ENCODE measurements at places on chromosomes 5 and 9.

- no peak for DNase-seq
These were observed 435 bp downstream of the OR1J4 start for GRCh38 chr9:122519376-122519775.

DNA sequence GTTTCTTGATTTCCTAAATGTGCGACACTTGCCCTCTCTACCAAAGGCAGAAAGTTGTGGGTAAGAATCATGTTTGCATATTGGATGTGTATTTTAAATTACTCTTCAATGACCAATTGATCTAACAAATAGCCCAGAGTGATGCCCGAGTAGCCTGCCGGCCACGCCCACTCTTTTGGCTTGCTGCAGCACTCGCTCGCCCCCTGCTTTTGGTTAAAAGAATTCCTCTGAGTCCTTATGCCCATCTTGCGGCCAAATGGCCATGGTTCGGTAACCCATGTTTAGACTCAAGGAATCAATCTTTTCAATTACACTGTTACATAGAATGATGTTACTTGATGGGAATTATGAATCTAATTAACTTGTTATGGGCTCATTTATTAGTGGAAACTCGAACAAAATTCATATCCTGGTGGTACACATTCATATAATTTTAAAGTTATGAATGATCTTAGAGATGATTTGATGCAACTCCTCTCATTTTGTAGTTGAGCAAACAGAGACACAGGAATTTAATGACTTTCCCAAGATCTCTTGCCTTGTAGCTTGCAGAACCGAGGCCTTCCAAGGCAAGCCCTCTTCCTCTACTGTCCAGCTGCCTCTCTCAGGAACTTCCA is 36.5 kb downstream of the PPIC start:
- peak; percentile 10 for DNase-seq

DNA sequence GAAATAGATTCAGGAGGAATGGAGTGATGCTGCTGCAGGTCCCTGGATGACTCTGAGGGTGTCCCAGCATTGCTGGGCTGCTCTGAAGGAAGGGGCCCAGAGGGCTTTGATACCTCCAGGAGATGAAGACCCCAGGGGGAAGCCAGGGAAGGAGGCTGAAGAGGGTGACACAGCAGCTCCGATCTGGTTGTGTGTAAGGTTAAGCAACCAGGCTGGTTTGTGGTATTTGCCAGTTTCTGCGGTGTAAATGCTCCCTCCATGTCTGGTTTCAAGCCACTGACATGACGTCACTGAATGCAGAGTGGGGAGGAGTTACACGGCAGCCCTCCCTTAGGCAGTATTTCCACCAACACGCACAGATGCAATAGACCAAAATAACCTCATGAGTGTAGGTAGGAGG is 40.0 kb upstream of the ORM1 start:
- no peak for DNase-seq

GRCh38 chr5:180021900-180022299 is 49.7 kb downstream of the RNF130 start:
- no peak for DNase-seq

GRCh38 chr9:123689701-123690428 is 240.1 kb downstream of the DENND1A start:
- DNase-seq = no peak

- DNase-seq = no peak
These were observed 35.9 kb downstream of the ADAMTS2 start for GRCh38 chr5:179309383-179309670.

DNA sequence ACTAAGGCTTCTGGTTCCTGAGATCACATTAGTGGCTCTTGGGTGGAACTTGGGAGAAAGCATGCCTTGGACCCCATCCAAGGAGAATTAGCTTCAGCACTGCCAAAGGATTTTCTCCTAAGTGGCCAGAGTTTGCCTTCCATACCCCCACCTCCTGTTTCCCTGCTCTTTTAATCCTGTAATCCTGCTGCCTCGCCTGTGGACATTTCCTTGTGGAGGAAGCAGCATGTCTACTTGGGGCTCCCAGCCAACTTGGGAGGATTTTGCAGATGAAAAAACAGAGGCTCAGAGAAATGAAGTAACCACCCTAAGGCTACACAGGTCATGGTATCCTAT is 1.6 kb downstream of the ARSI start:
- DNase-seq = peak; percentile 97

- peak; percentile 9 for DNase-seq
These were observed 726.0 kb downstream of the DNAH5 start for GRCh38 chr5:13218518-13218917.

DNA sequence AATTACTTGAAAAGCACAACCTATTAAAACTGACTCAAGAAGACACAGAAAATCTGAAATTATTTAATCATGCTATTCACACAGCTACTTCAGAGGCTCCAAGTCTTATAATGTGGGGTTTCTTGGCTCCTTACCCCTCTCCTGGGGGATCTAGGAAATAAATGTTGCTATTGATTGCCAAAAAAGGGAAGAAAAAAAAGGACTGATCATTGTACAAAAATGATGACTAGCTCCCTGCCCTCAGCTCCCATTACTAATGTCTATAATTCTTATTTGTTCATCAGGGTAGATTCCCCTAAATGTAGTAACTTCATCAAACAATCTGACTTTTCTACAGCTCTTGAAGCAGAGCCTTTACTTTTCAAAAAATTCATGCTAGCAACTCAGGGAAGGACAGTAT is 3.3 kb upstream of the SMC5 start:
- no peak for DNase-seq

- no peak for DNase-seq
These were observed 22.0 kb downstream of the PAPPA start for GRCh38 chr9:116175614-116176013.

DNA sequence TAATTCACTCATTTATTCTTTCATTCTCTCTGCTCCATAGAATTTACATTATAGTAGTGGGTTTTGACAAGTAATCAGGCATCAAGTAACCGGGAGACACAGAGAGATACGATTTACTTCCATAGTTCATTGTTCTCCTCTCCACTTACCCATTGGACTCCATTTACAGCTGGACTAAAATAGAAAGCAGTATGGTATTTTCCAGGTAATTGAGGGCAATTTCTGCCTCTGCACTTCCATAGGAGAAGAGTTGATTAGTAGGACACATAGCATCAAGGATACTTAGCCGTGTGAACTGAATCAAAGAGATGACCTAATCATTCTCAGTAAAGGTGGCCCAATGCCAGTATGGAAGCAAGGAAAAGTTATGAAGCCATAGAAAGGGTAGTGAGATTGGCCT is 244.4 kb downstream of the COX7C start:
- DNase-seq = no peak

- DNase-seq = peak; percentile 35
These were observed 51.9 kb upstream of the ZSWIM6 start for GRCh38 chr5:61280205-61280604.

DNA sequence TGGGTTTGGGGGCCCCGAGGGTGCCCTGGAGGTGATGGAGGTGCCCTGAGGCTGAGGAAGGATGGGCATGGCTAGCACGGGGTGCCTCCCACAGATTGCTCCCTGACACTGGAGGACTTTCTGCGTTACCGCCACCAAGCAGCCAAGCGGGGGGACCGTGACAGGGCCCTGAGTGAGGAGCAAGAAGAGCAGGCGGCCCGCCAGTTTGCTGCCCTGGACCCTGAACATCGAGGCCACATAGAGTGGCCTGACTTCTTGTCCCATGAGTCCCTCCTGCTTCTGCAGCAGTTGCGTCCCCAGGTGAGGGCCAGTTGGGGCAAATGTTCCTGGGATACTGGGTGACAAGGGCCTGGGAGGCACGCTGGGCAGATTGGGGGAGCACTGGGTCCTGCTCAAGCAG is 13.1 kb upstream of the DNAJB5 start:
- DNase-seq = no peak
